Ascending aorta (tissue), 2 donors: ENCODE measurements at places on chromosomes 1 and 21.

GRCh38 chr1:164495905-164496304 is 63.1 kb upstream of the PBX1 start:
- DNase-seq = no peak

DNA sequence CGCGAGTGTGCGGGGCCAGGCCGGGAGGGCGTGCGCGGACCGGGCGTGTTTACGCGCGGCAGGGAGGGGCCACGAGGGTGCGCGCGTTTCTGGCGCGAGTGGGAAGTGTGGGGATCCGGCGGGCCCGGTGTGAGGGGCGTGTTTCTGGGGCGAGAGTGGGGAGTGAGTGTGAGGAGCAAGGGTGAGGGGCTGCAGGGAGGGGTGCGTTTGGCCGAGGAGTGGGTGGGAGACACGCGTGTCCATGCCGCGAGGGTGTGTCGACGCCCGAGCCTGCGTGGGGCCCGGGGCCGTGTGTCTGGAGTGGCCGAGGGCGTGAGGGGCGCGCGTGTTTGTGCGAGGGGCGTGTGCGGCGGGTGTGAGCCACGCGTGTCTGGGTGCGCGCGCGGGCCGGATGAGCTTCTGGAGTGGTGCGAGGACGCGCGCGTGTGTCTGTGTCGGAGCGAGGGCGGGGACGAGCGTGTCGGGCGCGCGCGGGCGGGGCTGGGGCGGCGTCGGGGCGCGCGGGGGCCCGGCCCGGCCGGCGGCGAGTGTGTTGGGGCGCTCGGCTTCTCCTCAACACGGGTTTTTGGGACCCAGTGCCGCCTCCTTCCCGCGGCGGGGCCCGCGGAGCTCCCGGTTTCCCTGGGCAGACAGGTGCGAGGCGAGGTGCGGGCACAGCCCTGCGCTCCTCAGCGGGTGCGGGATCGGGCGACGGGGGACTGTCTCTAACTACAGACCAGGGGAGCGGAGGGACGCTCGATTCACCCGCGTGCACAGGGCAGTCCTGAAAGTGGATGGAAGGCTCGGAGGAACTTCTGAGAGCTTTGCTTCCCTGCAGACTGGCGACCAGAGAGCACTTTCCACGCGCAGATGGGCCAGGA is 65.8 kb upstream of the VAMP3 start:
- no peak for DNase-seq

DNA sequence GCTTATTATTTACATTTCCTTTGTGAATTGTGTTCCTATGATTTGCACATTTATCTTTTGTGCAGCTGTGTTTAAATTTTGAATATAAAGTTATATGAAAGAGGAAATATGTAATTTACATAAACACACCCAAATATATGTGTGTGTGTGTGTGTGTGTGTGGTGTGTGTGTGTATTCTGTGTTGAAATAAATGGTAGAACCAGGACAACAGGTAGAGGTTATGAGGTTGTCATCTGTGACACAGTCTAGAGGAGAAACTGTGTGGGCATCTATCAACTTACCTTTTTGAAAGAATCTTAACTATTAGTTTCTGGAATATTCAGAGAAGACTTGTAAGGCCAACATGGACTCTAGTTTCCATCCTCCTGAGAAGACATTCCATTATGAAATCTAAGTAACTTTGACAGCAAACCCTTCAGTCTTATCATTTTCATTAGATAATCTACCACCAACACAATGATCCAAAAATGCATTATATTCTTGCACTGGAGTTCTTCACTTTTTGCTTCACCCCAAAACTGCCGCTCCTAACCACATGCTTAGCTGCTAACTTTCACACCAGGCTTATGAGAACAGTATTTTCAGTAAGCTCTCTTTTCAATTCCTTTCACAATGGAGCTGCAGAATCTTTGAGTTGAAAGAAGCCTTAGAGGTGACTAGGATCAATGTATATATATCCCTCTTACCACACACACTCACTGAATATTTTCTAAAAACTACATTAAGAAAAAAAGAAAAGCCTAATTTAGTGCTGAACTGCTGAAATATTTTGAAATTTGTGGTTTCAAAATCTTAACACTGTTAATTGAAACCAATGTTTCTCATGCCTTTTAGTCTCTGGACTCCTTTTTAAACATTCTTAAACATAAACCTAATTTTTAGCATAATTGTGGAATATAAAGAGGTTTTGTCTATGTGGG is 21.8 kb downstream of the PTPRC start:
- no peak for DNase-seq

GRCh38 chr1:54121482-54122134 is 31.2 kb downstream of the CDCP2 start:
- peak; percentile 87 for DNase-seq

DNA sequence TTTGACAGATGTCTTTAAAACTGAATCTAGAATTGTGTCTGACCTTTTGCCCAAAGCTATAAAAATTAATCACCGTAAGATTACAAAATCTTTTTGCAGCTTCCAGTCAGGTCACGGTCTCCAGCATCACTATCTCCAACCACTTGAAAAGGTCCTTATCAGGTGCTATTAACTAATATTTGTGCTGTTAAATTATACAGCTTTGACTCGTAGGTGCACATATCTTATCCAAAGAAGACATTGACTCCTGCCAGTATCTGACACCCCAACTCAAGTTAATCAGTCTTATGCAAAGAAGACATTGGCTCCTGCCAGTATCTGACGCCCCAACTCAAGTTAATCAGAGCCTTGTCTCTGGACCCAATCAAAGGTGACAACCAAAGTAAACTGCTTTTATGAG is 19.9 kb upstream of the LYPD8 start:
- no peak for DNase-seq

- DNase-seq = no peak
Measured at GRCh38 chr1:158700552-158700951, at the start of gene OR6K2. OR6K2 (minus strand) TSS chr1:158700652; CDS start chr1:158700652, 0 bp downstream.

DNA sequence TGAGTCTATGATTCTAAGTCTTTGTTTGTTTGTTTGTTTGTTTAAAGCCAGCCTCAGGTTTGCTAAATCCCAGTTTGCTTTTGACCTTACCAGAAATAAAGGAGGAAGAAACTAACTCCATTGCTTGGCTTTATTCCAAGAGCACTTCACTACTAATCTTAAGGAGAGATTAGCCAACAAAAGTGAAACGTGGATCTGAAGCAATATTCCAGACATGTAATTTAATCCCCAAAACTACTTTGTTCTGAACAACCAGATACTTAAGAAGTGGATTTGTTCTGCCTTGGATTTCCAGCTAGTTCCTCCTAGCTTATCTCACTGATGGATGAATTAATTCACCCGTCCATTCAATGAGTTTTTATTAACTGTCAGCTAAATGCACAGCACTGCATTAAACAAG is 15.9 kb upstream of the CEP350 start:
- no peak for DNase-seq

GRCh38 chr1:119266858-119267257 is 101.7 kb upstream of the HAO2 start:
- no peak for DNase-seq

GRCh38 chr1:15323351-15323988 is 76.4 kb downstream of the FHAD1 start:
- no peak for DNase-seq

GRCh38 chr1:186999506-186999905 is 170.8 kb downstream of the PLA2G4A start:
- no peak for DNase-seq

GRCh38 chr1:83547901-83548300 is 451.0 kb downstream of the TTLL7 start:
- no peak for DNase-seq

DNA sequence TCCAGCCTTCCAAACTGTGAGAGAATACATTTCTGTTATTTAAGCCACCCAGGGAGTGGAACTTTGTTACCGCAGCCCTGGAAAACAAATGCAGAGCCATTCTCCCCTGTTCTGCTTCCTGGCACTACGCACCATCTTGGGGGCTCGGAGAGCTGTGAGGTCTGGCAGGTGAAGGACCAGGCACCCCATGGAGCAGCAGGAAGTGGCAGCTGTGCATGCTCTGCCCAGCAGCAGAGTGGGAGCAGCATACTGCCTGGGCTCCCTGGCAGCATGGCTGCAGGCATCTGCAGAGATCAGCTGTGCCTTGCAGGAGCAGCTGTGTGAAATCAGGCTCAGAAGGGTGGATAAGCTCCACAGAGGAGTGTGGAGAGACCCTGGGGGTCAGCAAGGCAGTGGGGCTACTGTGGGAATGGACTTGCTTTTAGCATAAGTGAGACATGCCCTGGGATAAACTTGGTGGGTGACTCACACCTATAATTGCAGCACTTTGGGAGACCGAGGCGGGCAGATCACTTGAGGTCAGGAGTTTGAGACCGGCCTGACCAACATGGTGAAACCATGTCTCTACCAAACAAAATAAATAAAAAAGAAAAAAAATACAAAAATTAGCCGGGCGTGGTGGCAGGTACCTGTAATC is 17.7 kb upstream of the ZSCAN20 start:
- no peak for DNase-seq

DNA sequence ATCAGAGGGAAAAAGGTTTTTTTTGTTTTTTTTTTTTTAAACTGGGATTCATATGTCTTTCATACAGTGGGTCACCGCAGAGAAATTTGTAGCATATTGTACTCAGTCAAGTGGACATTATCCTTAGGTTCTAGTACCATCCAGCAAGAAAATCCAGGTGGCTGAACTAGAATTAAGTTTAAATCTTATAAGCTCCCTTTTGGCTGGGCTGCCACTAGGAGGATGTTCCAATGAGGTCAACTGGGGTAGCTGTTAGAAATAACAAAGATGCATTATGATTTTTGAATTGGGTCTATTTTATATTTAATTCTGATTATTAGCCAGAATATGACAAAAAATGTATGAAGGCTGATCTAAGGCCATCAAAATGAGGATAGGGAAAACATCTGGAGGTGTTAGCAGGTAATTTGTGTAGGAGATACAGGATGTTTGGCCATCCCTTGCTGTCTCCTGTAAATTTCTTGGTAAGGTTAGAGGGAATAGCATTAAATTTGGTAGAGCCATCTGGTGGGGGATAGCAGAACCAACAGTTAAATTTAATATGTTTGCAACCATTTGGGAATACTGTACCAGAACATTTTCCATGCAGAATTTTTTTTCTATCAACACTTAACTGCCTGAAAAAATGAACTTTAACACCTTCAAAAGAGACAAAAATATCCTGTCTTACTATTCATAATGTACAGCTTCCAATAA is 568.5 kb upstream of the B3GALT2 start:
- no peak for DNase-seq

- DNase-seq = no peak
Measured at GRCh38 chr1:40818264-40818961, 34.8 kb downstream of the KCNQ4 start.

DNA sequence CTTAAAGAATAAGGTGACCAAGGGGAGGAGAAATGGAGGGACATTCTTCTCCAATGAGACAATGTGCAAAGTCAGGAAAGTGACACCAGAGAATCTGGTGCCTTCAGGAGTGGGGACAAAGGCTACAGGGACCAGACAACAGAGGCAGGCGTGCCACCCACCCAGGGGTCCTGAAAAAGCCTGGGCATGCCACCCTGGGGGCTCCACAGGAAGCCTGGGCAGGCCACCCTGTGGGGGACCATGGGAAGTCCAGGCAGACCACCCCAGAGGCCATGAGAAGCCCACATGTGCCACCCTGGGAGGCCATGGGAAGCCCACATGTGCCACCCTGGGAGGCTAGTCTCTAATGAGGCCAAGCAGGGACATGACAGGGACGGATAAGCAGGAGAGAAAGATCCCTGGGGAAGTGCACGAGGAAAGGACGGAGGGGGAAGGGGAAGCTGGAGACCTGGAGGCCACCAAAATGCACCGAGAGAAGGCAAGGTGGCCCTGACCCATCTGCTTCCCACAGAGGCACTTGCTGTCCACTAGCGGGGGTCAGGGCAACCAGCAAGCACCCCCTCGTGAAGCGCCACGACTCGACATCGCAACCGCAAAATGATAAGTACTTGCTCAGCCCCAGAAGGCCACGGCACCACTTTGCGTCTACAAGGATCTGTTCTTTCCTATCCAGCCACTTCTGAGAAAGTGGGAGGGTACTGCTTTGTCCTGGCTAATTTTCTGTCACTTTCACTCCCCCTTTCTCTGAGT is 7.2 kb upstream of the PDE9A start:
- DNase-seq = no peak

GRCh38 chr1:89670711-89671110 is 37.8 kb downstream of the LRRC8C start:
- no peak for DNase-seq
